ENCODE measurements at places on chromosomes 12 and 14. TPM values are rescaled to one million over a fixed set of nuclear protein-coding genes. Genes with fewer than 3 reads are reported as not detected.

- DNase-seq, result no peak
Measured at GRCh38 chr12:130463275-130463658, 125.6 kb downstream of the PIWIL1 start.

DNA sequence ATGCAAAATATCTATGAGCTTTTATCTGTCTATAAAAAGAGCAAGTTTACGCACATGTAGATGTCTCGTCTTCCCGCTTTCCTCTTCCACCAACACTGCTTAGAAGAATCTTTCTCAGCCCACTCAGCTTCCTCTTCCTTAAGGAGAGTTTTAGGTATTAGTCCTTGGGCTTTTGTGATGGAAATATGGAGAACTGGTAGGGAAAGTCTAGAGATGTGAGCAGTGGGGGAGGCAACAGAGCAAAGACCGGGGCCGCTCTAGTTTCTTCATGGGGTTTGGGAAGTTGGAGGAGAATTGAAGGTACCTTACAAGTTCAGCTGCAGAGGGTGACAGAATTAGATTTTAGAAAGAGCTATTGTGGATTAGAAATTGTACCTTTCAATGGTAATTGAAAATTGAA is 56.3 kb upstream of the CPNE8 start:
- no peak for DNase-seq

DNA sequence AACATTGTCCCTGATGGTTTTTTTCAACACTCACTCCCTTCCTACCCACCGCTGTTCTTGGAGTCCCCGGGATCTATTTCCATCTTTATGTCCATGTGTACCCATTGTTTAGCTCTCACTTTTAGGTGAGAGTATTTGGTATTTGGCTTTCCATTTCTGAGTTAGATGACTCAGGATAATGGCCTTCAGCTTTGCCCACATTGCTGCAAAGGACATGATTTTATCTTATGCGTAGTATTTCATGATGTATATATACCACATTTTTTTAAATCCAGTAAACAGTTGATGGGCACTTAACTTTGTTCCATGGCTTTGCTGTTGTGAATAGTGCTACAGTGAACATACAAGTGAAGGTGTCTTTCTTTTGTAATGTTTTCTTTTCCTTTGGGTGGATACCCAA is 123.5 kb upstream of the KITLG start:
- no peak for DNase-seq

DNA sequence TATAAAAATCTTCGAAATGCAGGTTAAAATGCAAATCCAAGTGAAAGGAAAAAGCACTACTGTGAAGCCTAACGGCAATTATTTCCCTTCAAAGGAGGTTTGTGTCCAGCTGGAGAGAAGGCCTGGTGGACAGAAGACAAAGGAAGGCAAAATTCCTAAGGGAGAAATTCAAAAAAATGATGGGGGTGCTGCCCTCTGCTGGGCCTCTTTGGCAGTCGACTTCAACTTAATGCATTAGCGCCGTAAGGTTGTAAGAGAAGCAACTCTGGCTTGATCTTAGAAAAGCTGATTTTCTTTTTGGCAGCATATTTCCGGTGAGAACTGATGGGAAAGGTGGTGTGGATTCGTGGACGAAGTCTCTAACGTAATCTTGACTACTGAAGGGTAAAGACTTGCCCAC is 34.3 kb upstream of the CHFR start:
- no peak for DNase-seq

DNA sequence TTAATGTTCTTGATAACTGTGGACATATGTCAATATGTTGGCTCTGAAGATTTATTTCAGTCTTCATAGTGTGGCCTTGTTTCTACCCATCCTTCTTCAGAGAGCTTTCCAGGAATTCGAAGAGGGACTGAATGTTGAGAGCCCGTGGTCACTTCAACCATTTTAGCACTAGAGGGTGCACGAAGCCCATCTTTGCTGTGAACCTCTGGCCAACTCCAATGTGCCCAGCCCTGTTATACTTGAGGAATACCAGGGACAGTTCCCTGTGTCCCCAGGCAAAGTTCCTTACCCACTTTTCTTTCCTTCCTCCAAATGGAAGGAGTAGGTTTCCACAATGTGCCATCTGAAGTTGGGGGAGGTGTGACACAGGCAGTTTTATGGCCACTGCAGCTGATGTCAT is 603.5 kb downstream of the RPL10L start:
- no peak for DNase-seq

DNA sequence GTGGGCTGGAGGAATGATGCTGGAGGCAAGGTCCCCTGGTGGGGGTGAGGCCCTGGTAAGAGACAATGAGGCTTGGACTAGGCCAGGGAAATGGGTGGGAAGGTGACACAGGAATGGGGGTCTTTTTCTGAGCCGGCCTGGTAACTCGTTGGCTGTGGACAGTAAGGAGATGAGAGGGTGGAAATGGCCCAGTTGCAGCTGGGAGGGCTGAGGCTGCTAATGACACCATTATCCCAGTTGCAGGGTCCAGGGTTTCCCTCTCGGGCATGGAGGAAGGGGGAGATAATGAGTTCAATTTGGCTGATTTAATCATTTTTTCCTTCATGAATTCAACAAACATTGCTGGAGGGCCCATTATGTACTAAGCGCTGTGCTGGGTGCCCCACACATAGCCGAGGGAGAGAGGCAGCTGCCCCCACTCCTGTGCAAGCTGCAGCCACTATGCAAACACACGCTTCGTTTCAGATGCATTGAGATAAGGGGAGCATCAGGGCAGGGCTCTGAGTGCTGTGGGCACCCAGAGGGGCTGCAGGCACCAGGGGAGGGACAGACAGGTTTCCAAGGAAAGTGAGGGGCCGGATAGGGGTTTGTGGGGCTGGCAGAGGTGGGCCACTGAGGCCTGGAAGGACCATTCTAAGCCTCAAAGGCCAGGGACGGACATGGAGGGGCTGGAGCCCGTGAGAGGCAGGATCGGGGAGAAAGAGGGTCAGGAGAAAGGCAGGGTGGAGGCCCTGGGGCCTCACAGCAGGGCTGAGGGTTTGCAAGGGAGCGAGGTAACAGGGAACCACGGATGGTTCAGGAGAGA is 43.2 kb upstream of the MEG3 start:
- no peak for DNase-seq

GRCh38 chr12:2139651-2140050 is 86.9 kb downstream of the CACNA1C start:
- DNase-seq, result no peak

DNA sequence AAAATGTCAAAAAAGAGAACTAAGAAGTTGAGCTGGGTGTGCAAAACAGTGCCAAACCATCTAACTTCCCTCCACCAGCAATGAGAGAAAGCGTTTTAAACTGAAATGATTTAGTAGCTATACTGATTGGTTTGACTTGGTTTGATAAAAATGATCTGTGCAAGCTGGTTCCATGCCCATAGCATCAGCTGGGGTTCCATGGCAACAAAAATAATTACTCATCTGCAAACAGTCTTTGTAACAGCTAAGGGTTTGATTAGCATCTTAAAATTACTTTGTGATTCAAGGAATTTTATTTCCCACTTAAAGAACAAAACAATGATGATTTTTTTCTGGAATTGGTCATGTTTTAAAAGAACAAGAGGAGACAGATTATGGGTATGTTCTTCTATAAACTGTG is 15.0 kb upstream of the BICD1 start:
- DNase-seq, result no peak

DNA sequence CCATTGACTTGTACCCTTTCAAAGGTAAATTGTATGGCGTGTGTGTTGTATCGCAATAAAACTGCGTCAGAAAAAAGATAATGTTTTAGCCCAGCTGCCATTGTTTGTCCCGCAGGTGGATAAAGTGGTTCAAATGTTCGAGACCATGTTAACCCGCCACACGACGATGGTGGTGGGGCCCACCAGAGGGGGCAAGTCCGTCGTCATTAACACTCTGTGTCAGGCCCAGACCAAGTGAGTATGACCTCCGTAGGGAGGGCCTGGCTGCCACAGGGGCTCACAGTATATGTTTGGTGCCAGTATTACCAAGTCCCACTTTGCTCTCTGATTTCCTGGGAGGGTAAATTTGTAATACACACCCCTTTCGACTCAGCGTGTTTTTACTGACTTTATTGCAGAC is 96.9 kb downstream of the DNAH10 start:
- no peak for DNase-seq

DNA sequence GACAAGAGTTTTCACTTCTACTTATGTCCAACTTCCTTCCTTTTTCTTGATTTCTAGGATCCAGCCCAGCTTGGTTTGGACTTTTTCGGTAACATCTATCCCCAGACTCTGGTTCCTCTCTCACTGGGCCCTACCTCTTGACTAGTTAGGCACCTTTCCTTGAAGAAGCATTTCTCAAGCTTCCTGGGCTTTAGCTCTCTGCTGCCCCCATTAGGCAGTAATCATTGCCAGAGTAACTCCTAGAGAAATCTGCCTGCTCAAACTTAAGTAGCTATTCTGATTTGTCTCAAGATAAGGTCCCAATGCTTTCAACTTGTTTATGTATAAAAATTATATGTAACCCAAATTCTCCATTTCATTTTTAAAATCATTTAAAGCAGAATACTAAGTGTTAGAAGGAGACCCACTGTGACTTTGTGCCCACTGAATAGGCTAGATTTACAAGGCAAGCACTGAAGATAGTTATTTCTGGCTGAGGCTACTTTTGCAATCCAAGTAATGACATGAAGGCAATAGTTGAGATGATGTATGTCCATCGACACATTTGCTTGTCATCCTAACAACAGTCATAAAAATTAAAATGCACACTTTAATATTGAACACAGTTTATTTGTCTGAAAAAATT is 275.0 kb upstream of the G2E3 start:
- no peak for DNase-seq

- peak; percentile 71 for DNase-seq
Measured at GRCh38 chr12:39145175-39145999, 240.0 kb upstream of the CPNE8 start.

DNA sequence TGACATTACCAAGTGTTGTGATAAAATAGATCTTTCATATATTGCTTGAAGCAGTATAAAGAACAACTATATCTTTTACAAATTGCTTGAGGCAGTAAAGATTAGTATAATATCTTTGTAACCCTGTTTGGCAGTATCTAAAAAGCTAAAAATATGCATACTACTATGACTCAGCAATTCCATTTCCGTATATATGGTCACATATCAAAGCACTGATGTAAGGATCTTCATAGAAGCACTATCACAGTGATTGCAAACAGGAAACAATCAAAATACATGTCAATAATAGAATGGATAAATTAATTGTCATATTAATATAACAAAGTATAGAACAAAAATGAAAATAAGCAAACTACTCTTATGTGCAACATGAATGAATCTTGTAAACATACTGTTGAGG is 158.4 kb upstream of the IGF1 start:
- DNase-seq, result no peak

DNA sequence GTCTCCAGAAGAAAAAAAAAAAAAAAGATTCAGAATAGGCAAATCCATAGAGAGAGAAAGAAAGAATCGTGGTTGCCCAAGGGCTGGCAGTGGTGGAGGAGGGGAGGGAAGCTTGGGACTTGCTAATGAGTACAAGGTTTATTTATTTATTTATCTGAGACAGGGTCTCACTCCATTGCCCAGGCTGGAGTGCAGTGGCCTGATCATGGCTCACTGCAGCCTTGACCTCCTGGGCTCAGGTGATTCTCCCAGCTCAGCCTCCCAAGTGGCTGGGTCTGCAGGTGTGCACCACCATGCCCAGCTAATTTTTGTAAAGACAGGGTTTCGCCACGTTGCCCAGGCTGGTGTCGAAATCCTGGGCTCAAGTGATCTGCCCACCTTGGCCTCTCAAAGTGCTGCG is 9.7 kb upstream of the TNFRSF1A start:
- no peak for DNase-seq

DNA sequence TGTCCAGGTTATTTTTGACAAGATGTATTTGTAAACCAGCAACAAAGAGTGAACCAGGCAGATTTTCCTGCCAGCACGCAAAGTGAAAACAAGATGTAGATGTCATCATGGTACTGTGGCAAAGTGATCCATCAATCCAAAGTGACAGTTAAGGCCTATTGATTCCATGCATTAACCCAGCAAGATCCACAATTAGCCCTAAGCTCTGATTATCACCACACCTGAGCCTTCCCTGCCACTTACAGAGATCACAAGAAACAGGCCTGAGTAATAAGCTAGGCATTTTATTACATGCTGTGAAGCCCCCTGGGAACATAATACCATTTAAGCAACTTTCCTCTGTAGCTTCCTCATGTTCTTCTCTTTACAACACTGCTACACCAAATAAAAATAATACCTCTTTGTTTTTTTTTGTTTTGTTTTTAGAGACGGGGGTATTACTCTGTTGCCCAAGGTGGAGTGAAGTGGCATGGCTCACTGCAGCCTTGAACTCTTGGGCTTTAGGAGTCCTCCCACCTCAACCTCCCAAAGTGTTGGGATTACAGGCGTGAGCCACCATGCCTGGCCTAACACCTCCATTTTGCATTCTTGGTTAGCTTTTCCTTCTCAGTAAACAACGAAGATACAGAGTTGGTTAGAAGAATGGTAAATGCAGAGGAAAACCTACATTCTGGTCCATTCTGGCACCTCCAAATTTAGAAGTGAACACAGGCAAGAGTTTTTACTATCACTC is 85.5 kb downstream of the STON2 start:
- no peak for DNase-seq

DNA sequence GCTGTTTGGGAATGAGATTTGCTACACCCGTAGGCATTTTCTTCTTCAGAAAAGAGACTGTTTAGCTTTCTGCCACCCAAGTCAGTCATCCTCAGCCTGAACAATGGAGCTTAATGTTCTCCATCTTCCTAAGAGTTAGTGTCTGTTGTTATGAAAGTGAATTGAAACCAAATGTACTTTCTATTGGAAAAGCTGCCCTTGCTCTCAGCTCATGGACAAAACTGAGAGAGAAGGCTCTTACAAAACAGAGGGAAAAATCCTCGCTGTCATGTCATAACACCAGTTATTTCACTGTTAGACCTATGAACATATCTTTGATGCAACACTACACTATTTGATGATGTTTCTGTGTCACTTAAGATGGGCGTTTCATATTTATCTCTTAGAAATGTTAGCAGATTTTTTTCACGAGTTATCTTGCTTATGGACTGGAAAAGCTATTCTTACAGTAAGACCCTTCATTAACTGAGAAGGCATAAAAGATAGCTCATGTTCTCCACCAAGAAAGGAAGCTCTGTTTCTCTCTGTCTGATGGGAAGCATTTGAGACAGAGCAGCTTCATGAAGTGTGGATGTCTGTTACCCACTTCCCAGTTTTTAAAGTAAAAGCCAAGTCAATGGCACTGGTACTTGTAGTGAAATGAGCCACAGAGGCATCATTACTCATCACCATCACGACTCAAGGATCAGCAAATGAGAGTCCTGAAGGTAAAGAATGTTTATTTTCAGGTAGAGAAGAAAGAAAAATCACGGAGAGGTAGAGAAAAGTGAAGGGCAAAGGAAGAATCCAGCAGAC is 483.9 kb downstream of the ZFP36L1 start:
- DNase-seq, result no peak

Gene PLEKHD1
- total RNA-seq, result 0.24 TPM

Gene KRT78
- not detected for total RNA-seq

Gene COCH
- 0.82 TPM for total RNA-seq

Gene ALG10
- 6.0 TPM for total RNA-seq

Gene CCDC184
- 1.2 TPM for total RNA-seq

Gene KLRC4
- total RNA-seq, result 0.77 TPM

Gene KLRF2
- not detected for total RNA-seq

Gene KRT83
- total RNA-seq, result not detected

Gene CD4
- total RNA-seq, result 11.6 TPM
